ENCODE measurements at places on chromosomes 16 and 17.
A peak's percentile ranks its signal among the peaks of the same experiment; 100 is the strongest.

DNA sequence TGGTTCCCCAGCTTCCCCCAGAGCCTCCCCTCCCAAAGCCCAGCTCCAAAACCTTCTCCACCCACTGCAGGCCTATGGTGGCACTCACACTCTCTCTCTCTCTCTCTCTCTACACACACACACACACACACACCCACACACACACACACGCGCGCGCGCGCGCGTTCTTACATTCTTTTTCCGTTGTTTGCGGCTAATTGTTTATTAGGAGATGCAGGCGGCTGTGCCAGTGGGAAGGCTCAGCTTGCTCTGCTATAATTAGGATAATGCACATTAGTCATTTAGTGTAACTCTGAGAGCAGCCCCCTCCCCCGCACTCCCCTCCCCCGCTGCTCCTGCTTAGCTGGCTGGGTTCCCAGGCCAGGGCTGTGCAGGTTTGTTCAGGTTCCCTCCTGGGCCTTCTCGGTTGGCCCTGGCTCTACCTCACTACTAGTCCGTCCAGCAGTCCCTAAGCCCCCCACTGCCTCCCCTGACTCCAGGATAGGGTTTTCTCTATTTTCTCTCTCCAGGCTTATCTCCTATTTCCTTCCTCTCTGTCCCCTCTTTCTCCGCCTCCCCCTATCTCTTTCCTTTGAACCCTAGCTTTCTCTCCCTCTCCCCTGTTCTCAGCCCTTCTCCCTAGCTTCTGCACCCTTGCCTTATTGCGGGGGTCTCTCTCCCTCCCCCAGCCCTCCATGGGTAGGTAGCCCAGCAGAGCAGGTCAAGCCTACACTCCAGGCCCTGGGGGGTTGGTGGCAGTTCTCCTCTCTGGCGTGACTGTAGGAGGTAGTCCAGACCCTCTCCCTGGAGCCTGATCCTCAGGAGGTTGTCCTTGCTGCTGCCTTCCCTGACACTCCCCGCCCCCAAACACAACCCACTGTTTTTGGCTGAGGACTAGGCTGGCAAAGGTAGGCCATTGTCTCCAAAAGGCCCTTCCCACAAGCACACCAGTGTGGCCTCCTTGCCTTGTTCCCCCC is 34.0 kb downstream of the TMEM132E start:
- DNase-seq: peak; percentile 22

- no peak for DNase-seq
Observed at GRCh38 chr16:30875871-30876801, 17.7 kb downstream of the BCL7C start.

GRCh38 chr16:30009085-30009862 is 1.6 kb downstream of the DOC2A start:
- no peak for DNase-seq

- no peak for DNase-seq
Observed at GRCh38 chr17:37090941-37091340, 142.2 kb downstream of the AATF start.

GRCh38 chr17:31788956-31789355 is 70.1 kb downstream of the COPRS start:
- DNase-seq: no peak

DNA sequence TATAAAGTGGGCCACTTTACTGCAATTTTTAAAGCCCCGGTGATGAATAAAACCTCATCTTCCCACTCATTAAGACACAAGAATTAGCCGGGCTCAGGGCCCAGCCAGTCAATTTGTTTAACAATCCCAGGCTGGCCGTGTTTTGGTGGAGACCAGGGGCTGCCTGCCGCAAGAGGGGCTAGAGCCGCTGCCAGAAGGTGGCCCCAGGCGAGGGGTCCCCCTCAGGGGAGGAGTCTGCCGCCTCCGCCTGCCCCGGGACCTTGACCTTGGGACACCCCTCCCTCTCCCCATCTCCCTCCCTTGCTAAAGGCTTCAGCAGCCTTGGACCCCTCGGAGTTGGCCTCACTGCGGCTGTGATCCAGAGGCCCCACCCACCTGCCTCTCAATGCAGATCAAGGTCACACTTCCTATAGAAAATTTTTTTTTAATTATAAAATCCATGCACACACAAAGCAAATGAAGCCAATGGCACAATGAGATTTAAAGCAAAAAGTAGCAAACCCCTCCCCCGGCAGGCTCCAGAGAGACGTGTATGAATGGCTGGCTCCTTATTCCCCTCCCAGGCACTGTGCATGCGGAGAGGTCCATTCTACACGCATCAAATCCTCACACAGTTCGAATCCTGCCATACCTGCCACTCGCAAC is 23.0 kb upstream of the SLC38A10 start:
- DNase-seq: no peak

DNA sequence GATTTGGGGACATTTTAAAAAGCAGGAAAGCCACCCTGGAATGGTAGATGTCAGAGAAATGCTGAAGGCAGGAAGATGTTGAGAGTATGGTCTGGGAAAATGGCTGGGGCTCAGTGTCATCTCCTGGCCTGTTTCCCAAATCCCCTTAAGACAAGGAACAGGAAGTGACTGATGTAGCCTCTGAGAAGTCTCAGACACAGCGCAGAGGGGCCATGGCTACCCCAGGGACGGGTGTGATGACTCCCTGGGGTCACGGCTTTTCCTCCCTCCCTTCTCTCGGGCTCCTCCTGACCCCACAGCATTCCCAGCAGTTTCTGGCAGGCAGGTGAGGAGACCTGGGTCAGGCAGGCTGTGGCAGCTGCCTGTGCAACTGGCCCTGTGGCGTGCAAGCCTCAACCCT is 45.4 kb downstream of the RAP1GAP2 start:
- no peak for DNase-seq

GRCh38 chr17:4365628-4366326 is 698 bp downstream of the UBE2G1 start:
- peak; percentile 13 for DNase-seq

GRCh38 chr17:40356990-40357881 is 7.3 kb downstream of the GJD3 start:
- DNase-seq: no peak

DNA sequence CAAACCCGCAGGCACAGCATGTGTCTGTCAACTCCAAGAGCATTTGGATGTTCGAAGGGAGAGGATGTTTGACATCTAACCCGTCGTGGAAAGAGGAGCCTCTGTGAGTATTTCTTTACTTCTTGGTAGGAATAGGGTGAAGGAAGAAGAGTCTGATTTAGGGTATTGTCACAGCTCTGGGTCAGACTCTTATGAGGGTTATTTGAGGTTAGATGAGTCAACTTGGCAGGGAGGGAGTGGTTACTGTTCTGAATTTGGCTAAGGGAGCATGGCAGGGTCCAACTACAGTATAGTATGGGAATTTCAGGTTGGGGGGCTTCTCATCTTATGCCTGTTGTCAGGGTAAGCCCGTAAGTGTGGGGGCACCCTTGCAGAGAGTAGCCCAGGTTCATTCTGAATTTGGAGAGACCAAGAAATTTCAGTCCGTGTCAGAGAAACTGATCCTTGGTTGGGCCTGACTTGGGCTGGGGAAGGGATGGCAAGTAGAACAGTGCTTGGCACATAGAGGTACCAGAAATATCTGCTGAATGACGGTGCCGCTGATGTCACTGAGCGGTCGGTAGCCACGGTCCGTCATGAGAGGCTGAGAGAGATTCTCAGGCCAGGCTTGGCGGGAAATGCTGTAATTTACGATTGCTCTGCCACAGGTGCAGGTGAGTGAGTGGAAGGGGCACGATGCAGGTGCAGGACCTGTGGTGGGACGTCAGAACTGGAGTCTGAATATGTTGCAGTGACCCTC is 43.2 kb downstream of the MYH3 start:
- DNase-seq: peak; percentile 40

- DNase-seq: no peak
Observed at GRCh38 chr16:14244196-14245010, 173.3 kb downstream of the MRTFB start.

GRCh38 chr17:57271821-57272220 is 15.5 kb downstream of the MSI2 start:
- DNase-seq: no peak

- peak; percentile 43 for DNase-seq
Observed at GRCh38 chr17:40290629-40291280, 3.1 kb downstream of the CDC6 start.

GRCh38 chr17:32323811-32324491 is 18.0 kb downstream of the C17orf75 start:
- DNase-seq: no peak

- no peak for DNase-seq
Observed at GRCh38 chr17:49914096-49914490, 54.9 kb upstream of the DLX4 start.

DNA sequence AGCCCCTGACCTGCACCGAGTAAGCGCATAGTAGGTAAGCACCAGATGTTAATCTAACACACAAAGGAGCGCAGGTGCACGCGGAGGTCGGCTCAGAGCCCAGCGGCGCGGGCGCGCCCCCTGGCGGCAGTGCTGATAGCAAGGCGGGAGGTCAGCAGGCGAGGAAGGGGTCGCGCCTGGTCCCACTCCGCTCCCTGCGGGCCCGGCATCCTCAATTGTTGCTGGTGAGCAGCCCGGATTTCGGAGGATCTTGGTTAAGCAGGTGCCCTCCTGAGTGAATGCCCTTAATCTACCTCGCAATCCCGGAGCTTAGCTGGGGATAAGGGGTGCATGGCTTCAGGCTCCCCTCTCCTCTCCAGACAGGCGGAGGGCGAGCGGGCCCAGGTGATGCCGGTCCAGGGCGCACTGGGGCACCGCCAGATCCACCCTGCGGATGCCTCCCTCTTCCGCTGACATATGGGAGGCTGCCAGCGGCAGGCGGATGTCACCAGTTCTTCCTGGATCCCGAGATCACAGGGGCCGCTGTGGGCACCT is 4.0 kb upstream of the WNT3 start:
- no peak for DNase-seq

DNA sequence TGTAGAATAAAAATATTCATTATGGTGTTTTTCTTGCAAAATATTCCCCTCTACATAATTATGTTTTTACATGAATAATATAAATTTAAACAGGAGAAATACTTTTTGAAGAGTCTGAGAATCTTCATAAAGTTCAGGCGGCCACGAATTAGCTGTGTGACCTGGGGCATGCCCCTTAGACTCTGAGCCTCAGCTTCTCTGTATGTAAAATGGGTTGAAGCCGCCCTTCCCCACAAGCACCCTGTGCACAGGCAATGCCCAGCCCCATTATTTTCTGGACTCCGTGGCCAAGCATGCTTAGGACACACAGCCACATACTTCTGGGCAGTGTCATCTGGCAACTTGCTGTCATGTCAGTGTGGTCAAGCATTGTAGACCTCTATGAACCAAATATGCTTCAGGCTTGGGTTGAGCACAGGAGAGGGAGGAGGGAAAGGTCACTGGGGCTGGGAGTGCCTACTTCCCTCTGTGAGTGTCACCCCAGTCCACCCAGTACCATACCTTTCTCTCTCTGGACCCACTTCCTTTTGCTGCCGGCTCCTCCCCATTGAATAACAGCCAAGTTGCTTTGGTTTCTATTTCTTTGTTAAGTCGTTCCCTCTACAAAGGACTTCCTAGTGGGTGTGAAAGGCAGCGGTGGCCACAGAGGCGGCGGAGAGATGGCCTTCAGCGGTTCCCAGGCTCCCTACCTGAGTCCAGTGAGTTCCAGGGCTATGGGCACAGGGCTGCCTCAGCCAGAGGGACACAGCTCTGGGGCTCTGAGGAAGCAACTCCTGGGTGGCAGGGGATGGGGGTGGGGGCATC is at the start of gene LGALS9:
LGALS9 (plus strand) TSS at position 582 of the 804 bp plus-strand sequence; CDS start at position 660, 78 bp downstream.
- DNase-seq: no peak

DNA sequence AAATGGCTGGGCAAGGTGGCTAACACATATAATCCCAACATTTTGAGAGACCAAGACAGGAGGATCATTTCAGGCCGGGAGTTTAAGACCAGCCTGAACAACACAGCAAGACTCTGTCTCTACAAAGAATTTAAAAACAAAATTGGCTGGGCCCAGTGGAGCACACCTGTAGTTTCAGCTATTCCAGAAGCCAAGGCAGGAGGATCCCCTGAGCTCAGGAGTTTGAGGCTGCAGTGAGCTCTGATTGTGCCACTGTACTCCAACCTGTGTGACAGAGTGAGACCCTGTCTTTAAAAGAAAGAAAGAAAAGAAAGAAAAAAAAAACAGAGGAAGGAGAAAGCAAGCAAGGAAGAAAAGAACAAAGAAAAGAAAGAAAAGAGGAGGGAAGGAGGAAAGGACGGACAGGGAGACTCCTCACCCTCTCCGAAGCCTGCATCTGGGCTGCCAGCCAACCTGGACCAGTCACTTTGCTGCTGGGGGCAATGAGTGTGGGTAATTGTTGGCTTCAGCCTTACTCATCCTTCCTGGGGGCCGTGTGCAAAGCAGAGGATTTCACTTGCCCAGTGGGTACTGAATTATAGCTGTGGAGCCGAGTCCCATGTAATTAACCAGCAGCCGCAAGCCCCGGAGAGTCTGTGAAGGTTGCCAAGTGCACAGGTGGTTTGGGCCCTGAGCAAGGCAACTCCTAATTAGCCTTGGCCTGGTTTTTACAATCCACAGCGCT is 6.7 kb upstream of the MT4 start:
- peak; percentile 87 for DNase-seq

- peak; percentile 84 for DNase-seq
Observed at GRCh38 chr16:31108035-31108793, at the start of gene BCKDK. TSS of gene BCKDK (plus strand) at chr16:31108386. CDS start at chr16:31109224, 838 bp downstream.

DNA sequence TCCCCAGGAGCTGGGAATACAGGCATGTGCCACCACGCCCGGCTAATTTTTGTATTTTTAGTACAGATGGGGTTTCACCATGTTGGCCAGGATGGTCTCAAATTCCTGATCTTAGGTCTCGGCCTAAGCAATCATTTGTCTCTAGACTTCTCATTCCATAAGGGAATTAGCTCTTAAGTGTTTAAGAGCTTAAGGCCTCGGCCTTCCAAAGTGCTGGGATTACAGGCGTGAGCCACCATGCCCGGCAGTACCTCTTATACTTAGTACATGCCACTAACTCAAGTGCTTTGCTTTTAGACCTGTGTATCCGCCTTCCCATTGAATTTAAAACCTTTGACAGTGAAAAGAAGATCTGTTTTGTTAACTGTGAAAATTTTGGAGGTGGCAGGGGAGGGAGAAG is 16.6 kb upstream of the IL21R start:
- DNase-seq: no peak

DNA sequence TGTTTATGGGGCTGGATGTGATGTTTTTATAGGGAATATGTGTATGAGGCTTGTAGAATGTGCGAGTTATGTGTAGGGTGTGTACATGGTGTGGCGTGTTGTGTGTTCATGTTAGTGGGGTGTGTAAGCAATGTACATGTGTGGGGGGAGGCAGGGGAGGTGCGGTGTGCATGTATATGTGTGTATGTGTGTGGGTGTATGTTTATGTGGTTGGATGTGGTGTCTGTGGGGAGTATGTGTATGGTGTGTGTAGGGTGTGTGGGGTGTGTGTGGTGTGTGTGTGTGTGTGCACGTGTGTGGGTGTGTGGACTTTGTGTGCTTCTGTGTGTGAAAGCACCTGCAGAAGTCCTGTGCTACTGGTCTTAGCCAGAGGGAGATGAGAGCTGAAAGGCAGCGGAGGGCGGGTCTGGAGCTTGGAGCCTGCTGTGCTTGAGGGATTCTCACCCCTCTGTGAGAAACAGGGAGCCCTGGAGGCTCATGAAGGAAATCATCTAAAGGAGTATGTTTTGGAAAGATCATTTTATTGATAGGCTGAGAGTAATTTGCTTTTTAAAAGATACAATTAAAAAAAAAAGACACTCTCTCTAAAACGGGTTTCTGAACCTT is 222.7 kb downstream of the HS3ST4 start:
- DNase-seq: no peak
